ENCODE measurements at places on chromosomes 7 and 10.

DNA sequence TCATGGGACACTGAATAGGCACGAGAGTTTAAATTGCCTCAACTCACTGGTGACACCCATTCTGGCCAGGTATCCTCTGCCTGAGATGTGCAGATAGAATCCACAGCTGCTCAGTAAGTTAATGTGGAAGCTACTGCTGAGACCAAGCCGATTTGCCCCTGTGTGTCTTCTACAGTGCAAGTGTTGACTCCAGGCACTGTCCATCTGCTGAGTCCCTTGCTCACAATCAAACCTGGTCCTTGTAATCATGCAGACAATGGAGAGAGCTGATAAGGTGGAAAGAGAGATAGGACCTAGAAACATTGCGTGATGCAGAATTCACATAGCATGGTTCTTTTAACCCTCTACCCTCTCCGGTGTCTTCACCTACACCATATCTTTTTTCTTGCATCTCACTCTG is 101.4 kb downstream of the ITGB8 start:
- DNase-seq: no peak

- DNase-seq: no peak
These were observed 112.8 kb upstream of the AHR start for GRCh38 chr7:17185690-17186070.

- DNase-seq: no peak
These were observed 6.6 kb upstream of the WDFY4 start for GRCh38 chr10:48678041-48678440.

DNA sequence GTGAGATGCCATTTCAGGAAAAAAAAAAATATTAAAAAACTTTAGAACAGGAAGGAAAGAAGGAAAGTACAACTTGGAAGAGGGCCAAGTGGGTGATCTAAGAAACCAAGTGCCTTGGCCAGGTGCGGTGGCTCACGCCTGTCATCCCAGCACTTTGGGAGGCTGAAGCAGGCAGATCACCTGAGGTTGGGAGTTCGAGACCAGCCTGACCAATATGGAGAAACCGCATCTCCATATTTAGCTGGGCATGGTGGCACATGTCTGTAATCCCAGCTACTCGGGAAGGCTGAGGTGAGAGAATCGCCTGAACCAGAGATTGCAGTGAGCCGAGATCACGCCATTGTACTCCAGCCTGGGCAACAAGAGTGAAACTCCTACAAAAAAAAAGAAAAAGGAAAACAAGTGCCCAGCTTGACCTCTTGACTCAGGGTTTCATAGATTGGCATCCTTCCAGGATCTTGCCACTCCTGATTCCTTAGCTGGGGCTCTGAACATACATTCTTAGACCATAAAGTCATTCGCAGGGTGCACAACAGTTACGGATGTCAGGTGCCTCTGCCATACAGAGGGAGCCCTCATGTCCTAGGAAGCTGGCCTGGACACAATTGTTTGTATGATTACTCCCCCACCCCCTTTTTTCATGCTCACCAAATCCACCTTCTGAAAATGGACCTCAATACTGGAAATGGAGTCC is 2.1 kb upstream of the GUSB start:
- DNase-seq: no peak

- no peak for DNase-seq
These were observed 198.7 kb downstream of the ADARB2 start for GRCh38 chr10:1538531-1539061.
